ENCODE measurements at places on chromosomes 12 and 14. TPM values are rescaled to one million over a fixed set of nuclear protein-coding genes. Genes with fewer than 3 reads are reported as not detected.

GRCh38 chr12:74193191-74193590, 344.4 kb upstream of the ATXN7L3B start:
- no peak for DNase-seq

DNA sequence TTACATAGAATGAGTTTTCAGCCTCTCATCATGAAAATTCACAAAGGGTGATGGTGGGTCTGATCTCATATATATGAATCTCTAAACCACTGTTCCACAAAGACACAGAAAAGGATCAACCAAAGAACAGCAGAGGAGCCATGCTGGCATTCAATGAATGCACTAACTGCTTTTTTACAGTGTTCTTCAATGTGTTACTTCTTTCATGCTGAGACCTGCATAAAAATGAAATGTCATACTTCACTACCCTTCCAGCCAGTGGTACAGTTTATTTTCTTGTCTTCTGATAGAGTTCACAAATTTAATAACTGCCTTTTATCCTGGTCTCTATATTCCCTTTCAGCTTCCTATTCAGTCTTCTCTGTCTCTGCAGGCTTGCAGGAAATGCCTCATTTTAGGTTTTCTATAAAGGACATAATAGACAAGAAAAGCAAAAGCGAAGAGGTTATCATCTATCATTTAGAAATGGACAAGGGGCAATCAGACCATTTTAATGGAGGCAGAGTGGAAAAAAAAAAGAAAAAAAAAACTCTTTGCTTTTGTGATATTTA, 836.7 kb upstream of the FOXG1 start:
- DNase-seq = no peak

DNA sequence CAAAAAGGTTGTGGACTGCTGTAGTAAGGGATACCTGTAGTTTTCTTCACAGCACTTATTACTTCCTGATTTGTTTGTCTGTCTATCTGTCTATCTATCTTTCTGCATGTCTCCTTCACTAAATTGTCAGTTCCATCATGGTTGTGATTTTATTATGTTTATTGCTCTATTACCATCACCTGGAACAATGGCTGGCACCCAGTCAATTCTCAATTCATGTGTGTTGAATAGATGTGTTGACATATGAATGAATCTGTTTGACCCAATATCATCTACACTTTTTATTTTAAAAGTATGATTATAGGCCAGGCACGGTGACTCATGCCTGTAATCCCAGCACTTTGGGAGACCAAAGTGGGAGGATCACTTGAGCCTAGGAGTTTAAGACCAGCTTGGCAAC, 224.4 kb downstream of the NUBPL start:
- no peak for DNase-seq

GRCh38 chr14:98928418-98928817, 343.6 kb downstream of the BCL11B start:
- DNase-seq = no peak

CDCA3 gene
- total RNA-seq = 56.0 TPM

CACNA2D4 gene
- total RNA-seq = 3.5 TPM

SLC39A2 gene
- total RNA-seq = not detected
